ENCODE measurements at places on chromosomes 2 and 18. TPM values are rescaled to one million over a fixed set of nuclear protein-coding genes. Genes with fewer than 3 reads are reported as not detected.

- DNase-seq: no peak
Measured at GRCh38 chr2:105903051-105903674, 158.5 kb downstream of the NCK2 start.

DNA sequence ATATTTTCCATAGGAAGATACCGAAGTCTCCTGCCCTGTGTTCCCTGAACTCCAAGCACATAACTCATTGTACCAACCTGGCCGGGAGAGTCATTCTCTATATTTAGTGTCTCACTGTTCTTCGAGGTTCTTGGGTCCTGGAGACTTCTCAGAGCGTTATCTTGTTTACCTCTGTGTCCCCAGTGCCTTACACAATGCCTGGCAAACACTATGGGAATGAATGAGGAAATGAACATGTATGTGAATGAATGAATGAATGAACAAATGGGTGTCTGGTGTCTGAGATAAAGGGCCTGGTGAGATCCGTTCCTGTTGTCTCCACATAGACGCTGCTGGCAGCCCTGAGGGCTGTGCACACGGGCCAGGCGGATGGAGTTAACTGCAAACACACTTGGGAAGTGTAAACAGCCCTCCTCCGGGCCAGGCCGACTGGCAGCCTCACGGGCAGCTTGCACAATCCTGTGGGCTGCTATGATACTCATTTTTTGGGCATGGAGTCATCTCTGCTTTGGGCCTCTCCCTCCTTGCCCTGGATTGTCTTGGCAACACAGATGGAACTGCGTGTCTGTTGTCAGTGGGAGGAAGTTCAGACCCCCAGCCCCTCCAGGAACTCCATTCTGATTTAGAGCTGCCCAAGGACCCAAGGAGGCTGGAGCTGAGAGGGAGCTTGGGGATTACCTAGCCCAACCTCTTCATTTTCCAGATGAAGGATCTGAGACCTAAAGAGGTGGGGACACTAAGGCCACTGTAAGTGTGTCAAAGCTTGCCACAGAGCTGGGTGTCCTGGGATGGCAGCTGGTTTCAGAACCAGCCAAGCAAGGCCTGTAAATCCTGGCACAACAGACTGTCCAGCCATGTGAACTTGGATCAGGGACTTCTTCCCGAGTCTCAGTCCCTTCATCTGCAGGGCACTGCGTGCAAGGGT is 124.4 kb downstream of the INHBB start:
- no peak for DNase-seq

DNA sequence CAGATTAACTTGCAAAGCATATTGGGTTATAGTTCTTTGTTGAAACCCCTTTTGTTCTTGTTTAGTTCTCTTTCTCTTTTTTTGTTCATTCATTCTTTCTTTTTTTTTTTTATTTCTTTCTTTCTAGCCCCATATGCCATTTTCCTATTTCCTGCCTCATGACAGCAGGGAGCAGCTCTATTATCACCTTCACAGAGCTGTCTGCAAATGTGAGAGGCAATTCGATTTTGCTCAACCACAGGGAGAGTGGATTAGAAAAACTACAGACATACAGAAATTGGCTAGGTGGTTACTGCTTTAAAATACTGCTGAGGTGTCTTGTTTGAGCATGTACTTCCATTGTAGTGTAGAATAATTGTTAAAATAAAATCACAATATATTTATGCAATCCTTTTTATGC is 44.2 kb upstream of the TBR1 start:
- DNase-seq: no peak

DNA sequence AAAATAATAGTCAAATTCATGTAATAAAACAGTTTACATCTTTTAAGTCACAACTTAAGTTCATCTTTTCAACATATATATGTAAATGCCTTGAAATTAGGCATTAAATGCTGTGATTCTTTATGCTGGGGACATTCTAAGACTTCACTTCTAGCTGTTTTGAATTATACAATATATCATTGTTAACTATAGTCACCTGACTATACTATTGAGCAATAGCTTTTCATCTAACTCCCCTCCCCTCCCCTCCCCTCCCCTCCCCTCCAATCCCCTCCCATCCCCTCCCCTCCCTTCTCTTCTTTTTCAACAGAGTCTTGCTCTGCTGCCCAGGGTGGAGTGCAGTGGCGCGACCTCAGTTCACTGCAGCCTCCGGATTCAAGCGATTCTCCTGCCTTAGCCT is 16.2 kb downstream of the GALNT1 start:
- DNase-seq: no peak

DNA sequence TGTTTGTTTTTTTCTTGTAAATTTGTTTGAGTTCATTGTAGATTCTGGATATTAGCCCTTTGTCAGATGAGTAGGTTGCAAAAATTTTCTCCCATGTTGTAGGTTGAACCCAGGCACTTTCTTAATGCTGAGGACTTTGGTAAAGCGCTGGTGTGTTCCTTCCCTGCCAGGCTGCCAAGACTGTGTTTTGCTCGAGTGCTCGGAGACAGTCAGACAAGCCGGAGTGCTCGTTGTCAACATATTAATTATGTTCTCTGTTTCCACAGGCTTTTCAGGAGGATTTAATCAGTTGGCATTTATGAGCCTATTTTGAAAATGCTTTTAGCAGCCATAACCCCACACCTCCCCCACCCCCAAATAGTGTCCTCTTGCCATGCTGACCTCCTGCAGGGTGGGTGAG is 6.4 kb downstream of the MTCL1 start:
- no peak for DNase-seq

DNA sequence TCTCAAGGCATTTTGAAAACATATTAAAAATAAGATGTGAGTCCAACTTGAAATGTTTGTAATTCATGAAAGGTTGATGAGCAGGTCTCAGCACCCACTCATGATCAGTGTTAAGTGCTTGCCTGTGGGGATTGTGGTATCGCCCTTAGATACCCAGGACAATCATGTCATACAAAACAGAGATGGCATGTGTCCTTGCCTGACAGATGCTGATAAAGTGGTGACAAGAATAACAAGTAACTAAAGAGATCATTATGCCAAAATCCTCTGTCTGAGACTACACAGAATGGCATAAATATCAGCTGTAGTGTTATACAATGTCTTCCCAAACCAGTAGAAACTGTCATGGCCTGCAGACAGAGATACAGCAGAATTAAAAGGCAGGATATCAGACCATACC is 930.3 kb downstream of the SUCLG1 start:
- no peak for DNase-seq

DNA sequence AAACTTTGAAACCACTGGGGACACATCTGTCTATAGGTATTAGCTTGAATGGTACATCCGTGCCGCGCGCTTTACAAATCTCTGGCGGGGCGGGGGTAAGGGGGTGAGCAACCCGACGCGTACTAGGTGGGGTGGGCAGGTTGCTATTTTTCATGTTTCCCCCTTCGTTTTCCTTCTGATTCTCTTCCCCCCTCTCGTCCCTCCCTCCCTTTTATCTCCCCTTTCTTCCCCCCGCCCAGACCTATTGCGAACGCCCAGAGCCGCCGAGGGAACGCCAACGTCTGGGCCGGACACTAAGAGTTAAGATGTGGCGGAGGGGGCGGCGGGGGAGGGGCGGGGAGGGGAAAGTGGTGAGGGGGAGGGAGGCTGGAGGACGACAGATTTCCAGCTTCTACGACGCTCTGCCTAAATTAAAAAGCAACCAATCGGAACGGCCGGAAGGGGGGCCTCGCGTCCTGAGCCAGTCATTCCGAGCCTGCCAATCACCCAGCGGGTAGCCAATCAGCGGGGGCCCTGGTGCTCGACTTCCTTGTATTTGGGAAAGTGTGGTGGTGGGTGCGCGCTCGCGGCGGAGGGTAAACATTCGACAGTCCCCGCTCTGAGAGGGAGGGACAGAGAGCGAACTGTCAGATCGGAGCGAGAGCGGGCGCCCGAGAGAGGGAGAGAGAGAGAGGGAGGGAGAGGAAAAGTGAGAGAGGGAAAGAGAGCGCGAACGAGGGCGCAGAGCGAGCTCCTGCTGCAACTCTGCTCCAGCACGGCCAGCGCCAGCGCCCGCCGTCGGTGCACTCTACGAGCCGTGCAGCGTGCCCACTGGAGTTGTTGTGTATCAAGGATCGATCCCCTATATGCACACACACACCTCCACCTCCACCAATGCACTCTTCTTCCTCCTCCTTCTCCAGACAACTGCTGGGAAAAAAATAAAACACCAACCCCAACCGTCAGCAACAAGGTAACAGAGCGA is at the start of gene POU3F3:
Gene POU3F3 (plus strand): TSS at position 582 of the 964 bp plus-strand sequence. CDS start 1,396 bp downstream, outside the sequence.
- no peak for DNase-seq

DNA sequence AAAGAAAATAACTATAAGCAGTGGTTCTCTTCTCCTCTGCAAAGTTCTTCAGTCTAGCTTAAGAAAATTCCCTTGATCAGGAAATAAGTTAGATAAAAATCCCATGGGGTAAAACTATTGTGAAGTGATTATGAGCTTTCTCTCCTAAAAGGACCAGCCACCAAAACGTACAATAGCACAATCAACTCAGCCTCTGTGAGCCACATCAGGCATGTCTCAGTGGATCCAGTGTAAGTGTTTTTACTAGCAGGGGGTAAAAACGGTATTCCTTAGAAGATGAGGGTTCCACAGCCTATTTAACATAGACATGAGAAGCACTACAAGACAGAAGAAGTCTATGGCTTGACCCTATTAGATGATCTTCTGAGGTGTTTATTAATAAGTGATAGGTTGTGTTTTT is 503.2 kb downstream of the PIK3C3 start:
- no peak for DNase-seq

DNA sequence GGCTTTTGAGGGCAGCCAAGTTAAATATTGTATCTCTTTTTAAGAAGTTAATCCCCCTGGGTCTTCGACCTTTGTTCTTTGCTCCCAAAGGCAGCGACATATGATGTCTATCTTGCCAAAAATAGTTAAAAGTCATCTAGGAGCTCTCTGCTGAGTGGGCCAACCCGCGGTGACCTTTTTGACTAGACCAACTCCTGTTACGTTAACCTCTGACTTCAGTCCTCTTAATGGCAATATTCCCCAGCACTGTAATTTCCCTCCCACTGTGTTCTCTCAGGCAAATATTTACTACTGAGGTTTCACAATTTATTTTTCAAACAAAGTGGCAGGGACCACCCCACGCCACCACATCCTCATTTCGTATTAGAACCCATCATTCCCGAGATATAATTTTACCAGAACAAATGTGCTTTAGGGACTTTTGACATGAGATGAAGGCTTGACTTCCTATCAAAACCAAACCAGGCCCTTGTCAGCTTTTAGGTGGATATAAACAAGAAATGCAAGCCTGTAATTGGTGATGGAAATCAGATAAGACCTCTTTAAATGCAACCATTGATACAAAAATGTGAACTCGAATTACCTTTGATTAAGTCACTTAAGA is 764.7 kb downstream of the SATB2 start:
- no peak for DNase-seq

DNA sequence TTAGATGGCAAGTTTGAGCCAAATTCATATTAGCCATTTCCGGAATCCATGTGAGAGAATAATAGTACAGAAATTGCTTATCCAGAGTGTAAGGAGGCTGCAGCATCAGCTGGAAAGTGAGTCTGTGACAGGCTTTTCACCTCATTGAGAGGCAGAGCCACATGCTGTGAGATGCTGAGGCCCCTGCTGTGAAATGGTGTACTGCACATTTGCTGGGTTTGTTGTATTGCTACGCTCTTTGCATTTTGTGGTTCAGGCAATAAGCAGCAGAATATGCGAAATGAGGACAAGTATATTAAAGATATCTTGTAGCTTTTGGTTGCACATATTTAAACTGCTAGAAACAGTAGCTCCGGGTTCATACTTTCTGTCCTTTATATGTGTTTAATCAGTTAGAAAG is 37.0 kb downstream of the NABP1 start:
- no peak for DNase-seq

DNA sequence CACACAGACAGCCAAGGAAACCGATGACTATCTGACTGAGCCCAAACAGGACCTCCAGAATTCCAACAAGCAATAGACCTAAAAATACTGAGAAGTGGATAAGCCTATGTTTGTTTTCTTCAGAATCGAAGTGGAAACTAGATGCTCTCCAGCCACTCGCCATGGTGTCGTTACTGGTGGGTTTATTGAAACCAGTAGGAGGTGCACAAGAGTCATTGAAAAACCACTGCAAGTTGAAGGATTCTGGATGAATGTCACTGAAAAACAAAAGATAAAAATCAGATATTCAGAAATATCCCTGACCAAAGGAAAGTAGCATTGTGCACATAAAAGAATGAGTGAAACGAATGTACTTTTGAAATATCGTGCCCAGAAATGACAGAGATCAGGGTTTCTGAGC is 15.3 kb downstream of the TM4SF20 start:
- DNase-seq: no peak

ACVR1C gene
- 0.35 TPM for polyA plus RNA-seq

AFF3 gene
- 25.4 TPM for polyA plus RNA-seq

STARD6 gene
- 0.25 TPM for polyA plus RNA-seq

SPEG gene
- polyA plus RNA-seq: 13.5 TPM

KYNU gene
- 6.1 TPM for polyA plus RNA-seq

TCF23 gene
- polyA plus RNA-seq: 0.46 TPM

MIB1 gene
- 66.0 TPM for polyA plus RNA-seq

PIAS2 gene
- polyA plus RNA-seq: 21.7 TPM

SPATS2L gene
- 135 TPM for polyA plus RNA-seq

ABCB11 gene
- polyA plus RNA-seq: 0.13 TPM

All from right renal pelvis (tissue), 4 donors.